Heart left ventricle (tissue), 16 donors: ENCODE measurements at places on chromosomes 3 and 15. TPM values are rescaled to one million over a fixed set of nuclear protein-coding genes. Genes with fewer than 3 reads are reported as not detected.

- no peak for DNase-seq
Observed at GRCh38 chr3:133967992-133968892, 61.5 kb downstream of the SLCO2A1 start.

DNA sequence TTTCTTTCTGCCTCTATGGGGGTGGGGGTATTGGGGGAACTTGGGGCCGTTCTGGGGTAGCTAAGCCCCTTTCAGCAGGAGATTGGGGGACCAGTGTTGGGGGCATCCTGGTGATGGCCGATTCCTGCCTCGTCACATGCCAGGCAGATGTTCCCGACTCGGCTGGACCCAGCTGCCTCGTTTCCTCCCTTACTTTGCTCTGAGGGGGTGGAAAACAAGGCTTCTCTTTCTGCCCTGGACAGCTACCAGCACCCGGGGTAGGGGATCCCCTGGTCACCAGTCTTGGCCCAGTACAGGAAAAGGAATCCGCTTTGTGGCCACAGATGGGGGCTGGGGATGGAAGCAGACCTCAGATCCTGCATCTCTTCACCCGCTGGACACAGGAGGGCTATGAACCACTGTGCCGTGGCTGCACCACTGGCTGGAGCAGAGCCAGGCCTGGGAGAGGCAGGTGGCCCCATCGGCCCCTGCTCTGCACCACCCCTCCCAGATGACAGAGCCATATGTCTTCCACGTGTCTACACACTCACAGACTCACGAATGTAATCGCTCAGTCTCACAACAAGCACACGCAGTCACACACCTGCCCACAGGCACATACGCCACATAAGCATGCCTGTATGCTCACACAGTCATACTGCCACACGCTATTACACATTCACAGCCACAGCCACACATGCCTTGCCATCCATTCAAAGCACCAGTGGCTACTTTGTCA lies 12.4 kb downstream of the SNX33 start:
- DNase-seq: no peak

GRCh38 chr15:89400782-89401545 lies 66.3 kb upstream of the POLG start:
- DNase-seq: no peak

GRCh38 chr3:57206423-57206822 lies 6.6 kb upstream of the HESX1 start:
- DNase-seq: no peak

DNA sequence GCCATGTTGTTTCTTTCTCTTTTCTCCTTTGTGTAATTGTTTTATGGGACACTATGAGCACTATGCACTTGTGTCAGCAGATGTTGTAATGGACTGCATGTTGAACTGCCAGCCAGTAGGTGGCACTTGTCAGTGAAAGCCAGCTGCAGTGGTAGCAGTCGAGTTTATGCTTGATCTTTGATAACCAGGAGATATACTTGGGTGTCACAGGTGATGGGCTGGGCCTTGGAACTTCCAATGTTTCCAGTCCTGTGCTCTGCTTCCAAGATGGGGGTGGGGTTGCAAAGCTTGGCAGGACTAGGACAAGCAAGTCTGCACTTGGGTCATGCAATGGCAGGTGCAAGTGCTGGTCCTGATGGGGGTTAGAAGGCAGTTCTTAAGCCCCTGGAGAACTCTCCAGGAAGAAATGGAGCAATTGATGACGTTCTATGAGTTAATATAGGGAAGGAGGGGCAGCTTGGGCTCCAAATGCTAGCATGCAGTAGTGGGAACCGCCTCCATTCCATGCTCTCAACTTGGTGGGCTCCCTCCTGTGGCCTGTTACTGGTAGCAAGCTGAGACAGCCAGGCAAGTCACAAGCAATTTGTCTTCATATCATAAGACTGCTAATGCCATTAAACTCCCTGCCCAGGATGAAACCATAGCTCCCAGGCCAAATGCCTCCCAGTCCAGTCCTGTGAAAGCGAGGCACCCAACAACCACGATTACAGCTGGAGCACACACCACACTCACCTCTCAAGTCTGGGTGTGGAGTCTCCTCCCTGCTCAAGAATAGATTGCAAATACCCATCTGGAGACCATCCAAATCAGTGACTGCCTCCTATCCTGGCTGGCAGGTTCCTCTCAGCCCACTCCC lies 287.2 kb downstream of the CGGBP1 start:
- DNase-seq: no peak

DNA sequence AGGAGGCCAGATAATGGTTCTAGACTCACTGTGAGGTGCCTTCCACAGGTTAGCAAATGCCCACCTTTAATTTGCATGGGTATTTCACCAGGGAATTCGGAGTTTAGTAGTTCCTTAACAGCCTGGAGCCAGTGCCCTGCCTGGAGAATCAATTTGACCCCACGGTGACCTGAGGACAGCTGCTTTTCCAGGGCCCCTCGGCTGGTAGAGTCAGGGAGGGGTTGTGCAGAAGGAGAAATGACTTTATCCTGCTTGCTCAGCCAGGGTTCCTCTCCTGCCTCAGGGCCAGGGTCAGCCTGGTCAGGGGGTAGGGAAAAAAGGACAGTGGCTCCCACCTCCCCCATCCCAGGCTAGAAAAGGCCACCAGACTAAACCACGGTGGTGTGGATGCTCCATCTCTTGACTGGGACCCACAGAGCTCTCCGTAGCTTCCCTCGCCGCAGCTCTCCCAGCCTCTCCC lies 12.0 kb downstream of the DLL4 start:
- DNase-seq: no peak

GRCh38 chr3:157329551-157329950 lies 107.1 kb upstream of the PTX3 start:
- DNase-seq: no peak

GRCh38 chr3:175608911-175609310 lies 749.8 kb downstream of the NAALADL2 start:
- no peak for DNase-seq

GRCh38 chr3:134594331-134594741 lies 56.5 kb downstream of the KY start:
- no peak for DNase-seq

DNA sequence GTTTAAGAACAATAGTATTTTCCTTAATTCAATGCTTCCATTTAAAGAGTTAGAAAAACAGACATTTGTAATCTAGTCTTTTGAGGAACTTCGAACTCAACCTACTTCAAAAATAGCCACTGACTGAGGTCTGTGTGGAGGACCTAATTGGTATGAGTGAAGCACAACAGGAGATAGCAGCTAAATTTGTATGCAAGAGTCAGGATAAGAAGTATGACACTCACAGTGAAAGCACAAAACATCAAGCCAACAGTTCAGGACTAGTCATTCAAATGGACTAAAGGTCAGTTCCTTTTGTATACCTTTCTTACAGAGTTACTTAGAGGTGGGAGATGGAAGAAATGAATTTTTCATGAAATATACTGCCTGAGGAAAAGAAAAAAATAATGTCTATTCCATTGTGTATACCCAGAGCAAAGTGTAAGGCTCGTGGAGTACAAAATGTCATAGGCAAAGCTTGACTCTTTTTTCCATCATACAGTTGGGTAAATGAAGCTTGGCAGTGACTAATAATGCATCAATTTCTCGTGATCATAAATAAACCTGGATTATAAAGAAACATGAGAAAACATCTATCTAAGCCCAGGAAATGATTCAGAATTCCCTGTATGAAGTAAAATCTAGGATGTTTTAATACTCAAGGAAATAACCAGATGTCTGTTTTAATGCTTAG lies 1005.2 kb upstream of the CADM2 start:
- no peak for DNase-seq

- no peak for DNase-seq
Observed at GRCh38 chr15:25768271-25768670, 94.9 kb downstream of the ATP10A start.

The EPB42 gene
- total RNA-seq: 0.52 TPM

The SLC28A1 gene
- total RNA-seq: 1.8 TPM

DNA sequence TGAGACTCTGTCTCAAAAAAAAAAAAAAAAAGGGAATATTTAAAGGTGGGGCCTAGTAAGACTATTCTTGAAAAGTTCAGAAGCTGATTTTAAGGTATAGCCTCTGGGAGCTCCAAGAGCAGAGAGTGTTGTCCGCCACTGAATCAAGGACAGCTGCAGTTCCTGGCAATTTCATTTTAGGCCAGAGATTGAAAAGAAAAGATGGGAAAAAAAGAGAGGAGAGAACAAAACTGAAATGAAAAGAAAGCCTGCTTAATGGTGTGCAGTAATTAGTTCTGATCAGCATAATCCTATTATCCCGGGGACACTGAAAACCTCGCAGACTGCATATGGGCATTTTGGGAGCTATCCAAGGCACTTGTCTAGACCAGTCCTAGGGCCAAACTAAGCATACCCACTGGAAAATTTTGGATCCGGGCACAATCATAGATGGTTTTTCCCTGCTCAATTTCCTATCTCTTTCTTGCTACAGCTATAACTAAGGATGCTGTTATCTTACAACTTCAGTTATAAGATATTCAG lies 43.2 kb downstream of the EHHADH start:
- no peak for DNase-seq

GRCh38 chr3:38616658-38617057 lies 32.8 kb downstream of the SCN5A start:
- no peak for DNase-seq

DNA sequence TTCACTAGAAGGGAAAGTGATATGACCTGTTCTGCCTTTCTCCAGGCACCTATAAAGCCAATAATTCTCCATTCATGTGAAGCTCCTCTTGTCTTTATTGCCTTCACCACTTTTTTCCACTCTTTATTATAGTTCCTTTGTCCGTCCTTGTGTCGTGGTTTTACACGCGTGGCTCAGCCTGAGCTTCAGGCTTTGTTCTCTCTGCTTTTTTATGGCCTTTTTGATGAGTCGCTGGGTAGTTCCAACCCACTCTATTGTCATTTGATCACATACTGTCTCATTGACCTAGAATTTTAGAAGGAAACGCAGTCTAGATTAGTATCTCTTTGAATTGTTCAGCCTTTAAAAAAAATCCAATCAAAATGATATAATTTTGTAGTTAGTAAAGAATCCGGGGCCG lies 403.2 kb downstream of the PTPRG start:
- no peak for DNase-seq

The CYP1A2 gene
- not detected for total RNA-seq

- DNase-seq: no peak
Observed at GRCh38 chr15:42314818-42315217, 41.6 kb upstream of the TMEM87A start.

- no peak for DNase-seq
Observed at GRCh38 chr3:142723665-142723967, 218 bp upstream of the TRPC1 start.

The SH2D7 gene
- not detected for total RNA-seq

DNA sequence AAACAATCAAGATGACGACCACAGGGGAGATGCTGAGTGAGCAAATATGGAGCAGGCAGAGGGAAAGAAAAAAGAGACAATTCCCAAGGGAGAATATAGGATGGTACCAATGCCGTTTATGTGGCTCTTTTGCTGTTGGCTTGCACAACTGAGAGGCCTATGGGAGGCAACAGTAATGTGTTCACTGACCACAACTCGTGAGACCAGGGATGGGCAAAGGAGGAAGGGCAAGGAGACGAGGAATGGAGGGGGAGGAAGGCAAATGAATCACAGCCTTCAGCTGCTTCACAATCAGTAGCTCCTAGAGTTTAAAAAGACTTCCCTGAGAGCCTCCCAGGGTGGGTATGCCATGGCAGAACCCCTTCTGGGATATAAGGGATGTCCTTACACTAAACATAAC lies 131.5 kb downstream of the SLC9A9 start:
- no peak for DNase-seq

The GOLGA8Q gene
- total RNA-seq: 0.37 TPM

- peak; percentile 34 for DNase-seq
Observed at GRCh38 chr15:92883163-92883875, 16.8 kb upstream of the CHD2 start.

GRCh38 chr3:52845157-52845556 lies 10.3 kb upstream of the MUSTN1 start:
- peak; percentile 72 for DNase-seq

The FRMD5 gene
- total RNA-seq: 70.2 TPM

GRCh38 chr3:180684807-180685206 lies 5.5 kb upstream of the CCDC39 start:
- DNase-seq: no peak

The GUCA1C gene
- 3.4 TPM for total RNA-seq

GRCh38 chr3:45799586-45799985 lies 3.2 kb upstream of the SLC6A20 start:
- no peak for DNase-seq
